Jurkat, Clone E6-1 (cell line): ENCODE measurements at places on chromosomes 3 and 15.

GRCh38 chr3:156867920-156868319 is 41.8 kb downstream of the LEKR1 start:
- DNase-seq = no peak

DNA sequence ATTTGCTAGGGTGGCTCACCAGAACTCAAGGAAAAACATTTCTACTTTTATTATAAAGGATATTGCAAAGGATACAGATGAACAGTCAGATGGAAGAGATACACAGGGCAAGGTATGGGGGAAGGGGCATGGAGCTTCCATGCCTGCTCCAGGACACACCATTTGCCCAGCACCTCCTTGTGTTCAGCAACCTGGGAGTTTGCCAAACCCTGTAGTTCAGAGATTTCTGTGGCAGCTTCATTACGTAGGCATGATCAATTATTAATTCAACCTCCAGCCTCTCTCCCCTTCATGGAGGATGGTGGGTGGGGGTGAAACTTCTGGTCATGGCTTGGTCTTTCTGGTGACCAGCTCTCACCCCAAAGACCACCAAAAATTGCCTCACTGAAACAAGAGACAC is 353.9 kb upstream of the THBS1 start:
- DNase-seq = no peak

GRCh38 chr3:186162221-186162620 is 53.3 kb upstream of the ETV5 start:
- no peak for DNase-seq

DNA sequence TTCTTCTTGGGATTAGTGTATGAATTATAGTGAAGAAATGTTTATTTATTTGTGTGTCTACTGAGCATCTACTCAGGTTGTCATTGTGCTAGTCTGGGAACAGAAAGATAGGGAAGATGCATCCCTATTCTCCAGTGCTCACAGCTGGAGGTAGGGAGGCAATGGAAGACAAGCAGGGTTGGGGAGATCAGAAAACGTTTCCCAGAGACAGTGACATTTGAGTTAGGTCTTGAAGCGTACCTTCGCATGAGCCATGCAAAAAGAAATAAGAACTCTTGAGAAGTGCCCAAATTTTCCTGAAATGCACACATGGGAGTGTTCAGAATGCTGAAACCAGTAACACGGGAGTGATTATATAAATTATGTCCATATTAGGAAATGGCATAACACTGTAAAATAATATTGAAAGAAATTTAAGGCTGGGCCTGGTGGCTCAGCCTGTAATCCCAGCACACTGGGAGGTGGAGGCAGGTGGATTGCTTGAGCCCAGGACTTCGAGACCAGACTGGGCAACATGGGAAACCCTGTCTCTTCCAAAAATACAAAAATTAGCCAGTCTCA is 5.3 kb upstream of the CEMIP start:
- no peak for DNase-seq

- DNase-seq = no peak
Measured at GRCh38 chr15:48602358-48603122, 43.0 kb downstream of the FBN1 start.

- no peak for DNase-seq
Measured at GRCh38 chr3:194871143-194871863, 185.6 kb downstream of the FAM43A start.
